ENCODE measurements at places on chromosomes 2 and 18.

- no peak overlapping the region for H3K27ac ChIP-seq
- DNase-seq, result no peak
- no peaks in the 10 kb centered on the region for H3K27me3 ChIP-seq
- H3K4me3 ChIP-seq, result no peak overlapping the region
- H3K36me3 ChIP-seq, result no peaks in the 10 kb centered on the region
Observed at GRCh38 chr2:120779781-120780283, 44.2 kb downstream of the GLI2 start.

DNA sequence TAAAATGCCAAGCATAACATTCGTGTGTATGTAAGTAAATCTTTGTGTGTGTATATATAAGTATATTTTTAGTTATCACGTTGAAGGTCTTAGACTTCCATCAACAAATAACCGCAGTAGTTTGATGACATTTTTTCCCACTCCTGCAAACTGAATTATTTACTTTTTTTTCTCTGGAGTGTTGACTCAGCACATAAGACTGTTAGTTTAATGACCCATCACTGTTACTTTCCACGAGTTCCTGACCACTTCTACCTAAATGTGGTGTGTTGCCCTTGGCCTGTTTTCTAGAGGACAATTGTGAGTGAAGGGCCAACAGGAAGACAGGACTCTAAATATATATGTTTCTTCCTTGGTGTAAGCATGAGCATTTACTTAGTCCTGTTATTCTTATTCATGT, 71.3 kb upstream of the TXNDC2 start:
- no peaks in the 10 kb centered on the region for H3K27me3 ChIP-seq
- no peak for DNase-seq
- no peak overlapping the region for H3K27ac ChIP-seq
- H3K4me3 ChIP-seq, result no peak overlapping the region

DNA sequence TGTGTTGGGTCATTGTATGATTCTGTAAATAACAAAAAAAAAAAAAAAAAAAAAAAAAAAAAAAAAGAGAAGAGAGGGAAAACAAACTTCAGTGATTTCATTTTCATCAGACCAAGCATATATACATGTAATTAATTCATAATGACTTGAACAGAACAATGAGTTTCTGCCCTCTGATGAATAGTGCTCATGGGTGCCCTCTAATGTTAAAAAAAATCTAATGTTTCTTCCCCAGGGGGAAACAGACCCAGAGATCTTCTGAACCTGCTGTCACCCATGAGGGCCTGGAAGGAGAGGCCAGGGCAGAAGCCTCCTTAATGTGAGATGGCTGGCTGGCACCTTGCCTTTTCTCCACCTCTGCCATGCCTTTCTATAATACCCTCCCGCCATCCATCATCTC, 289.2 kb downstream of the ZNF521 start:
- H3K4me1 ChIP-seq, result no peaks in the 10 kb centered on the region
- no peaks in the 10 kb centered on the region for H3K36me3 ChIP-seq

GRCh38 chr2:196618661-196619060, 20.9 kb upstream of the CCDC150 start:
- no peaks in the 10 kb centered on the region for H3K27me3 ChIP-seq
- H3K36me3 ChIP-seq, result no peaks in the 10 kb centered on the region
- DNase-seq, result no peak

- peak overlapping the region; percentile 54 for H3K4me3 ChIP-seq
- no peak overlapping the region for H3K27ac ChIP-seq
- H3K27me3 ChIP-seq, result peaks cover 98% of the 10 kb centered on the region
- peaks cover 26% of the 10 kb centered on the region for H3K4me1 ChIP-seq
- no peak for DNase-seq
Observed at GRCh38 chr2:176096243-176096985, 3.2 kb upstream of the HOXD12 start.

DNA sequence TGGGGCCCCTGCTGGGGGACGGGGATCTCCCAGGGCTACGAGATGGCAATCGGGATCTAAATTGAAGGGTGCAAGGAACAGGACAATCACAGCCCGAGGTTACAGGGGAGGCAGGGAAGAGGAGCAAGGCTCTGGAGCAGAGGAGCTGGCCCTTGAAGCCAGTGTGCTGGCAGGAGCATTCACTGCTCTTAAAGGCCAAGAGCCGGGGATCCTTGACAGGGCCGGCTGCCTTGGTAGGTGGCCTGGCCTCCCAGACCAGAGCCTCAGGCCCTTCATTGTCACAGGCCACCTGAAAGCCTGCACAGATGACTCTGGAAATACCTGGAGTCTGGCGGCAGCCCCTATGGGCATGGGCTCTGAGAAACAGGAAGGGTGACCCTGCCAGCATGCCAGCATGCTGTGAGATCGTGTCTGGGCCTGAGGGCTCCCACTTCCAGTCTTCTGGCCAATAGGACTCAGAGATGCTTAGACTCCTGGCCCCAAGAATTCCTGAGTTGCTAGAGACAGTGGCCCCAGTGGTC, 38.7 kb downstream of the PDIA6 start:
- no peak overlapping the region for H3K27ac ChIP-seq
- H3K27me3 ChIP-seq, result no peaks in the 10 kb centered on the region

DNA sequence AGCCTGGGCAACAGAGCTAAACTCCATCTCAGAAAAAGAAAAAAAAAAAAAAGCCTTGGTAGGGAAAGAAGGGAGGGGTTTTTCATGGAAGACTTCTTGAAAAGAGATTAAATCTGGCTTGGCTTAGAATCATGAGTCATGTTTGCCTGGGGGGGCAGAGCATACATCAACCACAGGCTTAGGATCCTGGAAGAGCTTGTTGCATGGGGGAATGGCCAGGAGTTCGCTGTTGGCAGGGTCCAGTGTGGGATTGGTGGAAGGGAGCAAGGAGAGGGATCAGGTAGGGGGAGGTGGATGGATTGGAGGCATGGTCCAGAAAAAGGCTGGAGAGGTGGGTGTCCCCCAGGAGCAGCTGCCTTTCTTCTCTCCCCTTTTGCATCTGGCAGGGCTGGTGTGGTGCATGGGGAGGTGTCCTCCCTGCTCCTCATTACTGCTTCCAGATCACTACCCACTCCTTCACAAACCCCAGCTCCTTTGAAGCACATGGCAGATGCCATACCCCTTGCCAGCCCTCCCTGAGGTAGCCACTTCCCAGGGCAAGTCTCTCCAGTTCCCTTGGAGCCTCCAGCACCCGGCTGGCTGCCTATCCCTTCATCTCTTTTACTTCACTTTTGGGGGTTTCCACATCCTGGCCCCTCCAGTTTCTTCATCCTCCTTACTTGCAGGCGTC, 2.5 kb downstream of the ARMC9 start:
- no peaks in the 10 kb centered on the region for H3K36me3 ChIP-seq
- H3K27ac ChIP-seq, result no peak overlapping the region
- no peak overlapping the region for H3K4me3 ChIP-seq
- no peak for DNase-seq
- peaks cover 11% of the 10 kb centered on the region for H3K4me1 ChIP-seq

DNA sequence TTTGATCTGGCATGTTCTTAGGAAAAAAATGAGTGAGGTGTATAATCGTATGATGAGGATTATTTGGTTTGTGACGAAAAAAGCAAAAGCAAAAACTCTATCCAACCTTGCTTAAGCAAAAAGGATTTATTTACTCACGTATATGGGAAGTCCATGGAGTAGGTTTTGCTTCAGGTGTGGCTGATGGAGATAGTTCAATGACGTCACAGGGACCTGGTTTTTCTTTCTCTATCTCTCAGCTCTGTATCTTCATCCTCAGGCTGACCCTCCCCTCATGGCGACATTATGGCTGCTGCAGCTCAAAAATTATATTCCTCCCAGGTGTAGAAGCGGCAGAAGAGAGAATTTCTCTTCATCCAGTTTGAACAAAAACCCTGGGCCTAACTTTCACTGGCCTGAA, 8.9 kb downstream of the TMSB10 start:
- no peak overlapping the region for H3K27ac ChIP-seq
- H3K4me3 ChIP-seq, result no peak overlapping the region
- H3K36me3 ChIP-seq, result no peaks in the 10 kb centered on the region
- DNase-seq, result no peak
- H3K4me1 ChIP-seq, result peaks cover 1% of the 10 kb centered on the region

DNA sequence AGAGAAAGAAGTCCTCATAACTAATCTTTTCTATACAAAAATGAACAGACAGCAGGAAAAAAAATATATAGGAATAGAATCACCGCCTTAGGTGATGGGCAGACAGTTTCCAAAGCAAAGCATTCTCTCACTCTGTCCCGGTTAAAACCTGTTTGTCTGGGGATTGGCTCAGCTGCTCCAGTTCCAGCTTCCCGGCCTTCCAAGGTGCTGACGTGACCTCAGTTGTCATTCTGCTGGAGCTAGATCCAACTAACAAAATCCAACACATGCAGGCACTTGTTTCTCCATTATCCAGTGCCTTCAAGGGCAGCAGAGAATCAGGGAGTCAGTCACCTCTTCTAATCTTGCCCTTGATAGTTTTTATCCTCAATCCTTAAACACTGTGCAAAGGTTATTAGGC, 52.8 kb downstream of the IKZF2 start:
- DNase-seq, result no peak
- H3K36me3 ChIP-seq, result no peaks in the 10 kb centered on the region
- no peaks in the 10 kb centered on the region for H3K4me1 ChIP-seq
- H3K27ac ChIP-seq, result no peak overlapping the region

DNA sequence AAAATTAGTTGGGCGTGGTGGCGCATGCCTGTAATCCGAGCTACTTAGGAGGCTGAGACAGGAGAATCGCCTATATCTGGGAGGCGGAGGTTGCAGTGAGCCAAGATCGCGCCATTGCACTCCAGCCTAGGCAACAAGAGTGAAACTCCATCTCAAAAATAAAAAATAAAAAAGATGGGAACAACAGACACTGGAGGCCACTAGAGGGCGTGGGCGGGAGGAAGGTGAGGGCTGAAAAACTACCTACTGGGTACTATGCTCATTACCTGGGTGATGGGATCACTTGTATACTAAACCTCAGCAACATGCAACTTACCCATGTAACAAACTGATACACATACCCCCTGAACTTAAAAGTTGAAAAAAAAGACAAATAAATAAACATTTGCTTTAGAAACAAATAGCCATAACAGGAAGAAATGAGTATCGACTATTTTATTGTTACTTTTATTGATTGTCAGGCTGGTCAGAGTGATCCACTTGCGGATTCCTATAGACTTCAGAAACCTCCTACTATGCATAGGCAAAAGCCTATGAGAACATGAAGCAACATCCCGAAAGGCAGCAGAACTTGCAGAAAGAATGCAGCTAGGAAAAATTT, 61.0 kb downstream of the TMEM163 start:
- no peak for DNase-seq
- no peak overlapping the region for H3K4me3 ChIP-seq
- H3K36me3 ChIP-seq, result no peaks in the 10 kb centered on the region
- H3K4me1 ChIP-seq, result no peaks in the 10 kb centered on the region

GRCh38 chr2:145332210-145332898, 812.4 kb upstream of the ZEB2 start:
- no peak for DNase-seq
- no peaks in the 10 kb centered on the region for H3K27me3 ChIP-seq
- no peaks in the 10 kb centered on the region for H3K4me1 ChIP-seq
- H3K27ac ChIP-seq, result no peak overlapping the region
- H3K4me3 ChIP-seq, result no peak overlapping the region
- no peaks in the 10 kb centered on the region for H3K36me3 ChIP-seq

- no peak overlapping the region for H3K4me3 ChIP-seq
- no peak for DNase-seq
- H3K36me3 ChIP-seq, result no peaks in the 10 kb centered on the region
- no peak overlapping the region for H3K27ac ChIP-seq
Observed at GRCh38 chr2:52079602-52080001, 1047.7 kb upstream of the NRXN1 start.

GRCh38 chr2:15660491-15661294, 69.0 kb downstream of the DDX1 start:
- H3K27me3 ChIP-seq, result no peaks in the 10 kb centered on the region
- H3K4me3 ChIP-seq, result no peak overlapping the region
- H3K4me1 ChIP-seq, result no peaks in the 10 kb centered on the region
- no peak overlapping the region for H3K27ac ChIP-seq
- H3K36me3 ChIP-seq, result no peaks in the 10 kb centered on the region

GRCh38 chr2:10083692-10084211, 3.5 kb upstream of the CYS1 start:
- DNase-seq, result no peak
- peaks cover 51% of the 10 kb centered on the region for H3K27me3 ChIP-seq
- no peak overlapping the region for H3K4me3 ChIP-seq
- no peak overlapping the region for H3K27ac ChIP-seq
- peaks cover 17% of the 10 kb centered on the region for H3K4me1 ChIP-seq

GRCh38 chr2:46615986-46616485, 136.7 kb downstream of the TMEM247 start:
- H3K27me3 ChIP-seq, result no peaks in the 10 kb centered on the region
- H3K4me3 ChIP-seq, result peak overlapping the region; percentile 90
- peaks cover 17% of the 10 kb centered on the region for H3K36me3 ChIP-seq

DNA sequence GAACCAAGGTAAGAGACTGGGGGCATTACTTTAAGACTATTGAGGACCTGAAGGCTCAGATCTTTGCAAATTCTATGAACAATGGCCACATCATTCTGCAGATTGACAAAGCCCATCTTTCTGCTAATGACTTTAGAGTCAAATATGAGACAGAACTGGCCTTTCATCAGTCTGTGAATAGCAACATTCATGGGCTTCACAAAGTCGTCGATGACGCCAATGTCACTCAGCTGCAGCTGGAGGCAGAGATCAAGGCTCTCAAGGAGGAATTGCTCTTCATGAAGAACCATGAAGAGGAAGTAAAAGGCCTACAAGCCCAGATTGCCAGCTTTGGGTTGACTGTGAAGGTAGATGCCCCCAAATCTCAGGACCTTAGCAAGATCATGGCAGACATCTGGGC, 43.8 kb upstream of the SLC4A10 start:
- H3K4me3 ChIP-seq, result no peak overlapping the region
- H3K27me3 ChIP-seq, result no peaks in the 10 kb centered on the region
- no peak overlapping the region for H3K27ac ChIP-seq
- no peaks in the 10 kb centered on the region for H3K4me1 ChIP-seq
- no peaks in the 10 kb centered on the region for H3K36me3 ChIP-seq

DNA sequence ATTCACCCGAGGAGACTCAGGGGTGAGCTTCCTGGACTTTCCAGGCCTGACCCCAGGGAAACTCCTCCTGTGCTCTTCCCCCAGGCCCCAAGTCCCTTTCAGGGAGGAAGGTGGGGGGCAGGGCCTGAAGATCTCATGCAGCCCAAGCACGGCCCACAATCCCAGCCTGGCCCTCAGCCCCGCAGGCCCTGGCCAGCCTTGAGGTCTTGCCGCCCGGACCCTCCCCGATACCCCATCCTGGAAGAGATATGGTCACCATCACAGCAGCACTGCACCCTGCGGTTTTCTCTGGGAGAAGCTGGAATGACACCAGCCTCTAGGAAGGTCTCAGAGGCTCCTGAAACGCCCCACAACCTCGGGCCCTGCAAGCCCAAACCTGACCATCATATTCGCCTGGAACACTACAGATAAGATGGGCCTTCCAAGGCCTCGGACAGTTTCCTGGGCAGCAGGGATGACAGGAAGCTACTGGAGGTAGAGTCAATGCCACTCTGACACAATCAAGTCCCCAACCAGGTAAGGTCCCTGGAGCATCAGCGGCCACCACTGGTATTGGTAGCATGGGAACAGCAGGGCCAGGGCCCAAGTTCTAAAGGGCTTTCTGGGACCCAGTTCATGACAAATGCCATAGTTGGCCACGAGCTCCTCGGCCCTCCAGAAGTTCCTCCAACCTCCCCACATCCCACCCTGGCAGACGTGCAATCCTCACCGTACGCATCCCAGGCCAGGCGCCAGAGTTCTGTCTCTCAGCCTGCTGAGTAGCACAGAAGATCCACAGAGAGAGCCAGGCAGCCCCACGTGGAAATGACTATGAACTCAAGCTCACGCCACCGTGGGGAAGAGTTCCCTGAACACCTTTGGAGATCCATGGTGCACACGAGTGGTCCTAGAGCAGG, 8.6 kb downstream of the SDC1 start:
- no peaks in the 10 kb centered on the region for H3K27me3 ChIP-seq
- H3K4me3 ChIP-seq, result no peak overlapping the region
- H3K4me1 ChIP-seq, result peaks cover 25% of the 10 kb centered on the region
- peak overlapping the region; percentile 36 for H3K27ac ChIP-seq
- no peaks in the 10 kb centered on the region for H3K36me3 ChIP-seq
- DNase-seq, result no peak
